ENCODE measurements at places on chromosomes 13 and 19. TPM values are rescaled to one million over a fixed set of nuclear protein-coding genes. Genes with fewer than 3 reads are reported as not detected.

PEAK3 gene
- total RNA-seq = 0.24 TPM

- no peak for DNase-seq
These were observed 1.3 kb downstream of the DNAJB1 start for GRCh38 chr19:14516746-14517438.

DNA sequence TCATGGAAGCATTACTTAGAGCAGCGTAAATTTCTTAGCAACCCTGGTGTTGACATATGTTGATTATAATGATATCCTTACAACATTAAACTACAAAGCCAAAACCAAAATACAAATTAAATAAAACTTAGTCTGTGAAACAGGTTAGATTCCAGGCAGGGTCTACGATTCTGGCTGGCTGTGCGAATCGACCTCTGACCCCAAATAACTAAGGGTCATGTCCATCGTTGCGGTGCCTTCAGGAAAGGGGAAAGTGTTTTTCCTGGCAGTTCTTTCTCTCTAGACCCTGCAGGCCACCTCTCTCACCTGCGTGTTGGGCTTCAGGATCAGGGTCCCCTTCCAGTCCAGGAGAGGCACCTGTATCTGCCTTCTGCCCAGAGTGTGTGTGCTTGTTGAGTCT lies 66.2 kb downstream of the ATP11A start:
- no peak for DNase-seq

DIRAS1 gene
- total RNA-seq = 8.2 TPM

- DNase-seq = no peak
These were observed 14.9 kb upstream of the AP1M2 start for GRCh38 chr19:10601999-10602329.

DNA sequence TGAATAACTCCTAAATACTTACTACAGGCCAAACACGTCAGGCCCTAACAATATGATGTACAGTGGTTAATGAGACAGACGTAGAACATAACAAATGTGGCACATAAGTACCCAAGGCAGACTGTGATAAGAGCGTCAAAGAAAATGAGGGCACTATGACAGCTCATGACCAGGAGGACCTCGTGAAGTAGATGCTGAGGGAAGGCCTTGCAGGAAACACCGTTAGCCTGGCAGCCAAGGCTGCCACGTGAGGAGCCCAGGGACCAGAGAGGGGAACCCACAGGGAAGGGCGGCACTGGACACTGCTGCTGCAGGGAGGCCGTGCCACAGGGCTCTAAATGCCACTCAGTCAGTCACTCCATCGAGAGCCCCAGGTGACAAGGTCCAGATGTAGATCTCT lies 5.7 kb downstream of the TUBGCP3 start:
- no peak for DNase-seq

DNA sequence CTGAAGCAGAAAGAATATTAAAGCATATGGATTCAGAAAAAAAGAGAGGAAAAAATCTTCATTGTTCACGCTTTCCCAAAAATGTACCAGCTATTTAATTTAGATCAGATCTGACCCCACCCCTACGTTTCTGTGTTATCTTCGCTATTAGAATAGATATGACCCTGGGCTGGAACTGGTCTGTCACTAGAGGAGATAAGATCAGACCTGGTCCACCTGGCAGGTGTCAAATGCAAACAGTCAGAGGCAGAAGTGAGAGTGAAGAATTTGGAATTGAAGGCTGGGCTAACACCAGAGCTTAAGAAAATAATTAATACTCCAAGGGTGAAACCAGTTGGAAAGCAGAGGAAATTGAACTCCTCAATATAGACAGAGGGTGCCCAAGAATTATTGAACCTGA lies 30.0 kb upstream of the MBNL2 start:
- DNase-seq = no peak

NLRP11 gene
- 0.48 TPM for total RNA-seq

NLRP9 gene
- total RNA-seq = 1.2 TPM

GRCh38 chr13:80339563-80339911 lies 1.4 kb downstream of the SPRY2 start:
- peak; percentile 74 for DNase-seq

- peak; percentile 59 for DNase-seq
These were observed 34.2 kb upstream of the PNMA8B start for GRCh38 chr19:46529622-46530451.
